NCI-H146 (cell line): ENCODE measurements at places on chromosomes 1 and 21.

GRCh38 chr1:115815694-115816093, 25.2 kb downstream of the NHLH2 start:
- no peak for DNase-seq

- no peak for DNase-seq
These were observed 27.2 kb upstream of the LRRC8C start for GRCh38 chr1:89605692-89606091.

- no peak for DNase-seq
These were observed 27.3 kb downstream of the KIAA2013 start for GRCh38 chr1:11898831-11899467.

DNA sequence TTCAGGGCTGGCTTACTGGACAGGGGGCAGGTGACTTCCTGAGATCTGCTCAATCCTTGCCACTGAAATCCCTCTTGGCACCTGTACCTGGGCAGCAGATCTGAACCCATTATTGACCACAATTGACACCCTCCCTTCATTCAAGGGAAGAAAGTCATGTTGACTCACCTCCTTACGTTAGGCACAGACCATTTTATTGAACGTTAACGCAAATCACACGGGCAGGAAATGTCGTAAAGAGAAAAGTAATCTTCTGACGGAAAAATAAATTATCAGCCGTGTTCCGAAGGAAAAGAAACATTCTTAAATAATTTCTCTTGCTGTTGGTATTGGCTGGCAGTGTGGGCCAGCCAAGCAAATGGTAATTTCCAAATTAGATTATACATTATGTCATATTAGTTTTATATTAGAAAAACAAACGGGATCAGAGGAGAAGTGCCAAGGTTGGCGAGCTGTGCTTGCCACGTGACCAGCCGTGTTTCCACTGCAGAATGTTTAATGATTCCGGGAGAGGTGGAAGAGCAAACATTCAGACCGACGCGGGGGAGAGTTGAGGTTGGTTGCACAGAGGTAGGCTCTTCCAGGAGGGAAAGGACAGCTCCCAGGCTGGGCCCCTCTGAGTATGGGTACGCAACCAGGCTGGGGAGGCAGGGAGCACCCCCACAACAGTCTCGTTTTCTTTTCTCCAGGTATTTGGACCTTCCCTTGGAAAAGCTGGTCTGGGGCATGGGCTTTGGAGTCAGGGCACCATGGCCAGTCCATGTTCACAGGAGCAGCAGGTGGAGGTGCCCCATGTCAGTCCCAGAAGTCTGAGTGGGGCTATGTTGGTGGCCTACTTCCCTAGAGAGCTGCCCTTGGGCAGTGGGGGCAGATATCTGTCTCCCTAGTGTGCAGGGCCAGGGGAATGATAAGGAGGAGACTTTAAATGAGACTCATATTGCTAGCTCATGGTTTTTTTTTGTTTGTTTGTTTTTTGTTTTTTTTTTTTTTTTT, 121.1 kb downstream of the FOXD2 start:
- DNase-seq = no peak

DNA sequence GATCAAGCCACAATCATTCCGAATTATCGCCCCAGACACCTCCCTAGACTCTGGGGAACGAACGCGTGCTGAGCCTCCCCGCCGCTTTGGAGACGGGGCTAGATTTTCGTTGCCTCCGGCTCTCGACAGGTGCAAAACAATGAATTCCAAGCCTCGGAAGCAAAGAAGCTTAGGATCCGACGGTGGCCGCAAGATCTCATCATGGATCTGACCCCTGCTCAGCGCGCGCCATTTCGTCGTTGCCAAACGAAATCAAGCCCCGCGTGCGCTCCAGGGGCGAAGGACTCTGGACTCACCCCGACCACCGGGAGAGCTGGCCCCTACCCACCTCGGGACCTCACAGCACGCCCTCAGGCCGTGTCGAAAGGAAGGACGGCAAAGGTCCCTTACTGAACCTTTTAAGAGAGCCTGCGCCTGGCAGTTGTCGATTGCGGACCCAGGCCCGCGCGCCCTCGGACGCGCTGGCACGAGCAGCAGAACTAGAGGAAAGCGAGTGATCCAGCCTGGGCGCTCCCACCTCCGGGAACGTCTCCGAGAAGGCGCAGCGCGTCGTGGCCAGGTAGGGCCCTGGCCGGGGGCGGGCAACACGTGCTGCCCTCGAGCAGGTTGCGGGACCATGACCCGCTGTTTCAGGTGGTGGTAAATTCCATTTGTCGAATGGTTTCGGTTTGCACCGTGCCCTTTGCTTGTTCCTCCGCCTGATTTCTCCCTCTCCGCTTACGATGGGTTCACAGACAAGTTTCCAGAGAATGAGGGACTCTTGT, 1.6 kb upstream of the RUNX3 start:
- DNase-seq = no peak

- no peak for DNase-seq
These were observed 2.1 kb downstream of the TCHHL1 start for GRCh38 chr1:152086760-152087159.

GRCh38 chr1:85360730-85361493, 84.5 kb upstream of the BCL10 start:
- no peak for DNase-seq

GRCh38 chr1:66261364-66261763, 272.6 kb upstream of the SGIP1 start:
- DNase-seq = no peak

DNA sequence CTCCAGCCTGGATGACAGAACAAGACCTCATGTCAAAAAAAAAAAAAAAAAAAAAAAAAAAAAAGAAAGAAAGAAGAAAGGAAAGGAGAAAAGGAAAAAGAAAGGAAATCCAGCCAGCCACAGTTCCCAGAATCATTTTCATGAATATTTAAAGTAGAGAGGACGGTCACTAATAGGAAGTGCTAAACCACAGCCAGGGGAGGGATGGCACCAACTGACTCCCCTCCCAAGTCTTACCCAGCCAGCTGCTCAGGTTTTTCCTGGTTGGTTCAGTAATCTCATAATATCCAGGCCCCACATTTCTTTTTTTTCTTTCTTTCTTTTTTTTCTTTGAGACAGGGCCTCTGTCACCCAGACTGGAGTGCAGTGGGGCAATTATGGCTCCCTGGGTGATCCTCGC, 63.9 kb upstream of the AK4 start:
- no peak for DNase-seq

DNA sequence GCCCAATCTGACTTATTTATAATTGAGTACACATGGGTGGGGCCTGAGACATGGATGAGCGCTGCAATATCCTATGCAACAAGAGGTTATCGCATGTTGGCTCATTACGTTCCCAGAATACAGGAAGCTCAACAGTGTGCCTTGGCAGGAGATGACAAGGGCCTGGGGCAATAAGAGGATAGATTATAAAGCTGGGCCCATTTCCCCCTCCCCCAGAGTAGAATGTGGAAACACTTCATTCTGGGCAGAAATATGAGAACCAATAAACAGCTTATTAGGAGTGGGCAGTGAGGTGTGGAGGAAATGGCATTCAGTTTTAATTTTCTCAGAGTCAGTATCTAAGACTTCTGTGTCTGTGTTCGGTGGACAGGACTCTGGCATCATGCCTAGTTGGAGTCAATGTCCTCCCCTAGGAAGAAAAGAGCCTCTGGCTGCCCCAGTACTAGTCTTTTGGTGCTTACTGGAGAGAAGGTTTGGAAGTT, 92.8 kb downstream of the PIK3R3 start:
- no peak for DNase-seq

- no peak for DNase-seq
These were observed 18.9 kb downstream of the LACTBL1 start for GRCh38 chr1:22953740-22954141.
